ENCODE measurements at places on chromosomes 6 and 20.

DNA sequence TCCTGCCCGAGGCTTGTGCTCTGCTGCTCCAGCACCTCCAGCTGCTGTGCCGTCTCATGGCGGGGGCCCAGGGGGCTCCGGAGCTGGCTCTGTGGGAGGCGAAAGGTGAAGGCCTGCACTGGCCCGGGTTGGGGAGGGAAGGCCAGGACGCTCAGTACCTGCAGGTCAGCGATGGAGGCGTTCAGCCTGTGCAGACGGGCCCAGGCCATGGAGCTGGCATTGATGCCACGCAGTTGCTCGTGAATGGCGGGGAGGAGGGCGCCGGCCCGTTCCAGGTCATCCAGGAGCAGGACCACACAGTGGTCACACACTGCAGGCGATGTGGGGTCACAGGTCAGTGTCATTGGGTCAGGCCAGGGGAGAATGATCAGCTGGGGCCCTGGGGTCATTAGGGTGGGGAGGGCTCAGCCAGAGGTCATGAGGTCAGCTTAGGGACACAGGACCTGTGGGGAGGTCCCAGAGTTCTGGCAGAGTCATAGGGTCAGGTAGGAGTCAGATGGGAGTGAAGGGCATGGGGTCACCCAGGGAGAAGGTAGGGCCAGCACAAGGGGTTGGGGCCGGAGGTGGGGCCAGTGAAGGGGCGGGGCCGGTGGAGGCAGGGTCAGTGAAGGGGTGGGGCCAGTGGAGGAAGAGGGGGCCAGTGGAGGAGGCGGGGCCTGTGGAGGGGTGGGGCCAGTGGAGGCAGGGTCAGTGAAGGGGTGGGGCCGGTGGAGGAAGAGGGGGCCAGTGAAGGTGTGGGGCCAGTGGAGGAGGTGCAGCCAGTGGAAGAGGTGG, 18.0 kb downstream of the ADRM1 start:
- no peak for DNase-seq

- no peak for DNase-seq
These were observed 202.9 kb downstream of the ZNF217 start for GRCh38 chr20:53390770-53391169.

DNA sequence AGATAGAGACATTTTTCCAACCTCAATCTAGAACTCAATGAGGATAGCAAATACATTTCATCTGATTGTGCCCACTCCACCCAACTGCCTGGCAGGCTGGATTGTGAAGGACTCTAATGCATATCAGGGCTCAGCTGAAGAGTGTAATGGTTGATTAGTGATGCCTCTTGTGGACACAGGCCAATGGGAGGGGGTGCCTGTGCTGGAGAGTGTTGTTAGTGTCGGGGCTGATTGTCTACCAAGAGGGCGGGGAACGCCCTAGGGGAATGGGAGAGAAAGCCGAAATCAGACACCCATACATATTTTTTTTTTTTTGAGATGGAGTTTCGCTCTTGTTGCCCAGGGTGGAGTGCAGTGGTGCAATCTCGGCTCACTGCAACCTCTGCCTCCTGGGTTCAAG, 103.7 kb upstream of the SALL4 start:
- no peak for DNase-seq

- DNase-seq: no peak
These were observed 43.3 kb downstream of the LRRC1 start for GRCh38 chr6:53837865-53838769.

GRCh38 chr6:100678027-100678426, 203.1 kb downstream of the ASCC3 start:
- DNase-seq: no peak

GRCh38 chr6:165702669-165703068, 39.6 kb upstream of the PDE10A start:
- DNase-seq: no peak

DNA sequence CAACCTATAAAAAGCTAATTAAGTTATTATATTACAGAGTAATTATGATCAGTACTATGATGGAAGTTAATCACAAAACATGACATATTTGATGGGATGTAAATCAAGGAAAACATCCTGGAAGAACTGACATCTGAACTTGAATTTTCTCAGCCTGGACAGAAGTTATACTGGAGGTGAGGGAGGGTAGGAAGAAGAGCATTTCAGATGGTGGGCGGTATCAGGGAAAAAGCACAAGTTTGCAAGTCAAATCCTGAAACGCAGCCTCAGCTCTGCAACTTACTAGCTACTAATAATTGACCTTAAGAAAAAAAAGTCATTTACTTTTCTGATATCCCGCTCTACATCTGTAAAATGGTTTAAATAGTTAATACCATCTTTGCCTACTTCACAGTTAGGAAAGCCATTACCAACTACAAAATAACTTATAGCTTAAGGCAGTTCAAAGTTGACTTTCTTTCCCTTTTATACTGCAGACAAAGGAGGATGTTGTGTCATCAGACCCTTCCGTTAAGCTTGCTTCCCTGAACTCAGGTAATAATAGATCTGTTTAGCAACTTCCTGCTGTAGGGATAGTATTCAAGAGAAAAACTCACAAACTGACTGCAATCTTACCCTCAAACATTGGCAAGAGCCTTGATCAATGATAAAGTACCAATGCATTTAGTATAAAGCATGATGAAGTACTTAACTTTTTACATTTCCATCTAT, 21.0 kb downstream of the NOL7 start:
- no peak for DNase-seq

GRCh38 chr6:109440331-109441068, at the start of the genes PPIL6 and SMPD2:
PPIL6 (minus strand) TSS chr6:109440628; CDS start chr6:109440590, 38 bp downstream.
SMPD2 (plus strand) TSS chr6:109440724; CDS start chr6:109441122, 398 bp downstream.
- DNase-seq: peak; percentile 66

DNA sequence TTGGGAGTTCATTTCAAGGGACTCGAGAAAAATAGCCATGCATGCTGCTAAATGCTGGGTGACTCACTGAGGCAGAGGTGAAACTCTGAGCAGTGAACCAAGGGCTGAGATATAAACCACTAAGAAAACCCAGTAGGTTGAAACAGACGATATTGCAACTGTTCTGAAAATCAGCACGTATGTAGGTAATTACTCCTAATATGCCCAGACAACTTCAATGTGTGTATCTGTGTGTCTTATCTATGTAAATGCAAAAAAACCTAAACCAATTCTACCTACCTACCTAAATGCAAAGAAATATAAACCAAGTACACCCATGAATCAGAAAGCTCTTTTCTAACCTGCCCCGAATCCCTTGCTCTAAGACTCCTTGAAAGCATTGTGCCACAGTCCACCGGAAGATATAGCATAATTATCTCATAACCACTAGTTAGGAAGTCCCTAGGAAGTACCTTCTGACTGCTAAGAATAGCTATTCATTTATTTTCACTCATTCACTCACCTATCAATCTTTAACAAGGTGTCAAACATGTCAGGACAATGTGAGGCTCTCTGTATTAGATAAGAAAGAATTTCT, 458.7 kb upstream of the RUNX2 start:
- DNase-seq: no peak

DNA sequence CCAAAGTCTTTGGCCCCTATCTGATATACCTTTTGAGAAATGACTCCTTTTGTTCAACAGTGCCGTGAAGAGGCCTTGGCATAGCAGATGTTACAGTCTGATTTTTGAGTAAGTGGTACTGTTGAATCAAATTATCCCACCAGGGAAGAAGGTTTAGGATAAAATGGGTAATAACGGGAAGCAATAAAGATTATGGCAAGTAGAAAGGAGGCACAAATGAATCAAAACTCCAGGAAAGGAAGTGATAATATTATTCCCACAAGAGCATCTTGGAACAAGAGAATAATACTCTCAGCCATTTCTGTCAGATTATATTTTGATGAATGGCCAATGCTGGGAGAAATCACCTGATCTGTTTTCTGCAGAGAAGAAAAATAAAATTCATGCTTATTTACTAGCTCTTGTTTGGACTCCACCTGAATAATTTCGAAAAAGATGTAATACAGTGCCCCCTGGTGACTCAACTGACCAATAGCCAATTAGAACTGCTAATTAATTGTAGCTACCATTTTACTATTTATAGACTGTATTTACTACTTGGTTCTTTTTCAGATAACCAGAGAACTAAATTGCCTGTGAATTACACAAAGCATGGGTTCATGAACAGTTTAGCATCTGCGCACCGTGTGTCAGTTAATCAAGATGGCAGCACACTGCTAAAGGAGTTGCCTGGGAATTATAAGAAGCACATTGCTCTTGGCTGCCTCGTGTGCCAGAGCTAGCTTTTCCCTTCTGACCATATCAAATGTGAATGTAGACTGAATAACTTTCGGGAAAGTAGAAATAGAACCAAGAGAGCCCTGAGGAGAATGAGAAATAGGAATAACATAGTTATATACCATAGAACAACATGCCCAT, 78.5 kb upstream of the TRDN start:
- DNase-seq: no peak

- peak; percentile 11 for DNase-seq
These were observed 1.8 kb downstream of the RPL10A start for GRCh38 chr6:35469751-35470662.

DNA sequence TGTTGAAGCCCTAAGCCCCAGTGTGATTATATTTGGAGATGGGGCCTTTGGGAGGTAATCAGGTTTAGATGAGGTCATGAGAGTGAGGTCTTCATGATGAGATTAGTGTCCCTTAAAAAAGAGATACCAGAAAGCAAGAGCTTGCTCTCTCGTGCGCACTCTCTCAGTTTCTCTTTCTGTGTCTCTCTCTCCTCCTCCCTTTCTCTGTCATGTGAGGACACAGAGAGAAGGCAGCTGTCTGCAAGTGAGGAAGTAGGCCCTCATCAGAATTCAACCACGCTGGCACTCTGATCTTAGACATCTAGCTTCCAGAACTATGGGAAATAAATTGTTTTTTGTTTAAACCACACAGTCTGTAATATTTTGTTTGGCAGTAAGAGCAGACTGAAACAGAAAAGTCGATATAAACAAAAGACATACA, 180.5 kb downstream of the IBTK start:
- DNase-seq: no peak

DNA sequence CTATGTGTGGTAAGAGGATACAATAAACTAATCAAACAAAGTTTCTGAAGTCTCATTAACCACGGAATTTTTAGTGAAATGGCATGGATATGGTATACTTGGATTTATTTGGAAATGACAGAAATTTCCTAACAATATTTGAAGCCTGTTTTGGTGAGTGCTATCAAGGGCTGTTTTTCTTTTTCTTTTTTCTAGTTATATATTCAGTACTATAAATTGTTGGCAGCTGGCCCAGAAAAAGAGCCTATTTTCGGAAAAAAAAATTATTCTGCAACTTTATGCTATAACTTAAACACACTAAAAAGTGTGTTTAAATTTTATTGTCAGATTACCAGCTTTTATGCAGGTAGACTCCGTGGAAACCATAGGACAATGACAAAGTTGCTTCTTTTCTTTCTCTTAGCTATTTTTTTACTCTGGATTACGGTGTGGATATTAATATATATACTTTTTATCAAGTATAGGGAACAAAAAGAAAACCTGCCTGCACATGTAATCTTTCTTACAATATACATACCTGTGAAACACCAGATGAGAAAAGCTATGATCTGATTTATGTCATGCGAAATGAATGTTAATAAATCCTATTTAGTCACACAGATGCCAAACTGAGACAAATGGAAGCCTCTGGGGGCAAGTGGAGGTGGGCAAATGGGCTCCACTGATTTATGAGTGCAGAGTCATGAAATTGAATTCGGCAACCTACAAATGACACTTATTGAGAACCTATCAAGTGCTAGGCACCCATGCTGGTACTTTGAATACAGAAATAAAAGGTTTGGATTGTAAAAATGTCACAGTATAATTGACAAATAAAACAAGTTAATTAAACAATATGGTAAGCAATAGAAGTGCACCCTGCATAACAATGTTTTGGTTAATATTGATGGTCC, 919.5 kb upstream of the FLRT3 start:
- no peak for DNase-seq

- DNase-seq: no peak
These were observed 38.0 kb downstream of the TTLL9 start for GRCh38 chr20:31908424-31908823.

DNA sequence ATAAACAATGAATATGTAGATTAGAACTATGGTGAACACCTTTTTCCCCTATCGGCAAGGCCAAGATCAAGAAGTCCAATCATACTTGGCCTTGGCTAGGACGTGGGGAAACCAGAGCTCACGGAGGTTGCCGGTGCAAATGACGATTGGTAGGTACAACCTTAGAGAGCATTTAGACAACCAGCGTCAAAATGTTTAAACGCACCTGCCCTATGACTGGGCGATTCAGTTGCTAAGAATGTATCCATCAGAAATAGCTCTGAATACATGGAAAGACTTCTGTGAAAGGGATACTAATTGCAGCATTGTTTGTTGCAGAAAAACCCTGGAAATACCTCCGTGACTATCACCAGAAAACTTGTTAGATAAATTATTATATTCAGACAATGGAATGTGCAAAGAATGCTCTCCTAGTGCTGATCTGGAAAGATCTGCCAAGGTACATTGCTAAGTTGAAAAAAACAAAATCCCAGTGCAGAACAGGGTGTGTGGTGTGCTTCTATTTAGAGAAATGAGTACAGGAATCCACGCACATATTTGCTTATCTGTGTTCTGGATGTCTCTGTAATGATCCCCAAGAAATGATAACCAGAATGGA, 48.0 kb upstream of the PTPN1 start:
- DNase-seq: no peak

DNA sequence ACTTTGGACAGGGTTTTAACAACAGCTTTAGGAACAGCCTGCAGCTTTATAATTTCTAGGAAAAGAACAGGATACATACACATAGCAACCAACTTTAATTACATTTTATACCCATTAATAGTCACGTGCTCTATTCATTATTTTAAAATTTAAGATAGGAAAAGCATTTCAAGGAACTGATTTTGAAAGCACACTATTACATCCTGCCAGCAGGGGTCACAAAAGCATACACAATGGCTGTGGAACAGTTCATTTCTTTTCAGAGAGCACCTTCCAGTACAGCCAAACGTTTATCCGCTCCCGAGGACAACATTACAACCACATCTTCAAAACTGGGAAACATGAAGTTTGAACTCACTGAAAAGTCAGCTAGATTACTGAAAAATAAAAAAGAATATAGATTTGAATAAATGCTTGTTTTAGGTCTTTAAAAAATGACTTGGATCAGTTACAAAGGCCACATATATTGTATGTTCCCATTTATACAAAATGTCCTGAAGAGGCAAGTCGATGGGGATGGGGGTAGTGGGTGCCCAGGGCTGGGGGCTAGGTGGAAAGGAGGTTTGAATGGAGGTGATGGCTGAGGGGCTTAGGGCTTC, 104.6 kb upstream of the EXOC2 start:
- DNase-seq: peak; percentile 50

- no peak for DNase-seq
These were observed 144.5 kb downstream of the CEBPB start for GRCh38 chr20:50335105-50335504.

- no peak for DNase-seq
These were observed 75.8 kb downstream of the CDH22 start for GRCh38 chr20:46232539-46232938.
